ENCODE measurements at places on chromosomes 5 and 9.

GRCh38 chr5:102523541-102524175 lies 24.9 kb upstream of the SLCO6A1 start:
- DNase-seq, result no peak

DNA sequence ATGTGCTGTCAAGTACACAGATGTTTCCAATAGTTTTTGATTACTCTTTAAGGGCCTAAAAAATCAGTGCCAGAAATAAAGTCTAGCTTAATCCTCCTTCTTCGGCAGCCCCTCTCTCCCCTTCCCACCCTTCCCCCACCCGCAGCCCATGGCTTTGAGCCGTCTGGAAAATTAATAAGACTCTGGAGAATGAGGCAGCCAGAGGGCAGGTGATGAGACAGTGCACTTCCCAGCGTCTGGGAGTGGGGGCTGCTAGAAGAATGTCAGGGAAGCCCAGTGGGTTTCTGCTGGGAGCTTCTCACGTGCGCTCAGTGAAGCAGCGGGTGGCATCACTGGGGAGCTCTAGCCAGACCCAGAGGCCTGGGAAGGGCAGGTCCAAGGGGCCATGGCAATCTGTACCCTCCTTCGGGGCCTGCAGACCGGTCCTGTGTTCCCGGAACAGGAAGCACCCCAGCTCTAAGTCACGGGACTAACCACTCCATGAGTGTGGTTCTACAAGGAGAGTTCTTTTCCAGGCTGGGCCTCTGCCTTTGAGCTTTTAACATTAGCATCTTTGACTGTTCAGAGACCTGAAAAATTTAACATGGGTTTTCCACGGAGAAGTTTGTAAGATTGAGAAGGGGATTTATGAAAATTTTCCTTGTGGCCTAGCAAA lies 164.8 kb upstream of the OTULINL start:
- DNase-seq, result no peak

- DNase-seq, result no peak
Observed at GRCh38 chr9:16133556-16134227, 580.8 kb downstream of the CCDC171 start.

GRCh38 chr5:3594510-3595005 lies 1.1 kb upstream of the IRX1 start:
- no peak for DNase-seq

DNA sequence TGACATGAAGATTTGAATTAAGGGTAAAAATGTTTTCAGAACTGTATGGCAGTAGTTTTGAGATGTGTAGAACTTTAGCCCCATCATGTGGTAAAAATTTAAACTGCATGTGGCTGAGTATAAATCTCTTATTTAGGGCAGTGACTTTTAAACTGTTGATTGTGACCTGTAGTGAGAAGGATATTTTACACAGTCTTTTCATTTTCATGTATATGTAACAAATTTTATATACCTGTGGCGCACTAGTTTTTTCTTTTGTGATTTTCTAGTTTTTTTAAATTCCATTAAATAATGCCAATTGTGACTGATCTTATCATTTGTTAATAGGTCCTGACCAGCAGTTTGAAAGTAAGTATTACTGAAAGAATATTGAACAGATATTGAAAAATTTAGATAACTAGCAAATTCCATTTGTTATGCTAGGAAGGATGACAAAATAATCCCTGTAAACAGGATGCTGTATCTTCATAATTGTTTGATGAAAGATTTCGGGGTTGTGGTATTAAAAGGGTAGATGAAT lies 47.2 kb downstream of the GPBP1 start:
- DNase-seq, result peak; percentile 82

DNA sequence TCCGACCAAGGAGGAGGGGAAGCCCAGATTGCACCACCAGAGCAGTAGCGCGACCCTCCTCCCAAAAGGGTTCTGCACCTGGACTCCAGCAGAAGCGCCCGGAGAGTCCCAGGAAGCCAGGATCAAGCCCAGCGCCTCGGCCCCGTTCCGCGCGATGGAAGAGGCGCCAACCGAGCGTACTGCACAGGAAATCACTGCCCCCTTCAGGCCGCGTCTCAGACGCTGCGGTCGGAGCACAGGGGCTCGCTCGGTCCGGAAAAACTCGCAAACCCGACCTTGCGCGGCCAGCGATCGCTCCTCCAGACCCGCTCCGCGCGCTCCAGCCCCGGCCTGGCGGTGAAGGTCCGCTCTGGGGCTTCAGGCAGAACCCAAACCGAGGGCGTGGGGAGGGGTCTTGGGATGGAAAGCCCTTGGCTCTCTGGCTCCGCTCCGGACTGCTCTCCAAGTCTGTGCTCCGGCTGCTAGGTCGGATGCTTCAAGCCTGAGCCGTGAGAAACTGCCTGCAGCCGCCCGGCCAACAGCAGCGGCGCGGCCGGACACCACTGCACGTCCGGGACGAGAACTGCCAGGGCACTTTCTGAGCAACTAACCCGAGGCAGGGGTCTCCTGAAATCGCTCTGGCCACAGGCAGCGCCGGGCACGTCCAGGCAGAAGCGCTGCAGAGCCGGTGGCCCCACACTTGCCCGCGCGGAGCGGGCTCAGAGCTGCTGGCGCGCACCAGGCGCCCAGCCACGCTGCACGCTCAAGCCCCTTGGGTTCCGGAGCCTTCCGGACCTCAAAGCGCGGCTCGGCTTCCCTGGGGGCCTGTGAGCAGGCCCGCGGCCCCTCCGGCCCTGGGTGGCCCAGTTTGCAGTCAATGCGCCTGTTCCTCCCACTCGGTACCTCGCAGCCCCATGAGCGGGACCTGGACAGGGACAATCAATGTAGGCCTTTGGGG lies 1.3 kb downstream of the GABBR2 start:
- peak; percentile 23 for DNase-seq

DNA sequence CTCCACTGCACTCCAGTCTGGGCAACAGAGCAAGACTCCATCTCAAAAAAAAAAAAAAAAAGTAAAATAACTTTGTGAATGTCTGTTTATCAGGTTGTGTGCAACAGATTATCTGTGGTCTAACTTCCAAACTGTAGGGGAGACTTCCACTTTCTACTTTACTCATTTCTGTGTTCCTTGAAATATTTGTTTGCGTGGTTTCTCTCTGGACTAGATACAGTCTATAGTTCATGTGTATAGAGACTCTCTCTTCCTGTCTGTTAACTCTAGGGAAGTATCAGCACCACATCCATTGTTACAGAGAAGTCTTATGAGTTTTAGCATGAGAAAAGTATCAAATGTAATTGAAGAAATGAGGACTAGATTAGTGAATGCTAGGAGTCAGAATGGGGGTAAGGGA lies 168.3 kb downstream of the LPAR1 start:
- DNase-seq, result no peak

GRCh38 chr5:131384173-131384572 lies 120.3 kb downstream of the CDC42SE2 start:
- no peak for DNase-seq

- no peak for DNase-seq
Observed at GRCh38 chr5:146203872-146204192, 427 bp downstream of the RBM27 start.

DNA sequence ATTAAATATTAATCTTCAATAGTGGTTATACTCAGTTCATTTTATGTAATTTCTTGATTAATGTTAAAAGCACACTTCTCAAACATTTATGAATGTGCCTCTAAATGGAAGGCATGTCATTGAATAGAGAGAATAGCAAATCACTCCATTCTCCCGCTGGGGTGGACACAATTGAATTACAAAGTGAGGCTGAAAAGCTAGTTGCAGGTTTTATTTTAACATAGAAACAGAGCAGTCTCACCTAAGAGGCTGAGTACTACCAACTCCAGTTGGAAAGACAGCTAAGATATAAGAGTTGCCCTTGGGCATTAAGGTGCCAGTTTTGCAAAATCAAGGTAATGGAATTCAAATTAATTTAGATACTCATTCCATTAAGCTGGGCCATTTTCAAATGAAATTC lies 147.2 kb downstream of the PCSK1 start:
- no peak for DNase-seq

DNA sequence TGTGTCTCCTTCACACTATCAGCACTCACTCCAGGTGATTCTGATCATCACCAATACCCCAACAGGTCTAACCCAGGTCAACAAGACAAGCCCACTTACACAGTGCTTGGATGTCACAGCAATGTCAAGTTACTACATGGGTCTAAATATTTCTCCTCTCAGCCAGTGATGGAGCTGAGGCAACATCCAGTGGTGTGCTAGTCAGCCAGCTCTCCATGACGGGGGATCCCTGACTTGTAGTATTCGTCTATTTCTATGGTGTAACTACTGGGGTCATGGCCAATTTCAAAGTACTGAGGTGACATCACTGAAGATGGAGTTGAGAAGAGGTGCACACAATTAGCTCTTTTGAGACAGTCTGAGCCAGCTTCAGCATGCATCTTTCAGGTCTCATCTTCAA lies 31.1 kb downstream of the ADRB2 start:
- DNase-seq, result no peak

- DNase-seq, result no peak
Observed at GRCh38 chr9:116287721-116288120, 134.1 kb downstream of the PAPPA start.

- no peak for DNase-seq
Observed at GRCh38 chr5:72034770-72035169, 72.5 kb upstream of the MAP1B start.

DNA sequence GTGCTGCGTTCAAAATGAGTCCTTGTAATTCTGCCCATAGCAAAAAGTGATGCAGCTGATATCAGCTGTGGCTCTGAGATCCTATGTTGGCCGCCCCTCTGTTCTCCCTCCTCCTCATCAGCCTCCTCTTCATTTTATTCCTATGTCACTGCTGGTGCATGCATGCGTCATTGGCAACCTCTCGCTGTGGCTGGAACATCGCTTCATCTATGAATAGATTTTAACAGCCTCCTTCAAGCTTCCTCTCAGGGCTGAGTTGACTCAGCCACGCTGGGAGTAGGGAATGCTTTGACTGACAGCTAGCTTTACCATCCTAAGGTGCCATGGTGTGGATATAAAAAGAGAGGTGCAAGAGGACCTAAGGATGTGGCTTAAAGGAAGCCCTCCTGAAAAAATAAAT lies 303.5 kb downstream of the PLK2 start:
- no peak for DNase-seq

DNA sequence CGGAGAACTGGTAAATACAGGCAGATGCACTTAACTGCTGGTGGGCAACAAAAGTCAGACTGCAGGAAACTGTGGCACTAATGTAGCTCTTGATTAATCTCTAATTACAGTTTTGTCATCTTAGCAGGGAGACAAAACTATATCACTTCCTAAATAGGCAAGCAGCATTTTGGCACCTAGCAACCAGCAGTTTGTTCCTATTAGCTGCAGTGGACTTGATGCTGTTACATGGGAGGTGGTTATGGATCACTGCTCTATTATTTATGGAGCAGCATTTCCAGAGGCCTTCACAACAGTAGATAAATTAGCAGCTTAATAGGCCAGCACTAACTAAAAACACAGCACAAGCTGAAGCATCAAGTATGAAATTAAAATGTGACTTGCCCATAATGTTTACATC lies 518.3 kb upstream of the ITGA1 start:
- DNase-seq, result no peak

DNA sequence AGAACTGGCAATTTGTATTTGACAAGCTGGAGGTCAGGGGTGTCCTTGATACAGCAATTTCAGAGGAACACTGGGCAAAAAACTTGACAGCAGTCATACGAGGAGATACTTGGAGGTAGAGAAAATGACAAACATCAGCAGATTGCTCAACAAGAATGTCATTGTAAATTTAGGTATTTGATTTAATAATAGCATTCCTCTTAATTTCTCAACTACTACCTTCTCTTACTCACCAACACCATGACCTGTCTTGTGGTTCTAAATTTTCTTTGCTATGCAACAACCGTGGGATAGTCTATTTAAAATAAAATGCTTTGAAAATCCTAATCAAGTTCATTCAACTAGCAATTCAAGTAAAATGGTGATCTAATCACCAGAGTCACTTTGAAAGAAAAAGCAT lies 128.4 kb downstream of the DNAH5 start:
- no peak for DNase-seq

DNA sequence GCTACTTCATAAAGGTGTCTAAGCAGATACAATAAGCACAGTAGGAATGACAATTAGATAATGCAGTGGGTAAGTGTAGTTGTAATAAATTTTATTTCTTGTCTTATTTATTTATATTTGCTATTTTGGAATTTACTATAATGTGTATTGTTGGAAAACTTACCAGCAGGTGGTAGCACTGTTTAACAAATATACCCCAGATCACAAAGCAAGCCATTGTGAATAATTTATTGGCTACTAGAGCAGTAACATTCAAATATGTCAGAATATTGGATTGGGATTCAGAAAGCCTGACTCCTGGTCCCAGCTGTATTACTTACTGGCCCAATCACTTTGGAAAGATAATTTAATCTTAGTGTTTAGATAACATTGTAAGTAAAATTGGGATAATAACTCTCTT lies 78.0 kb downstream of the ISOC1 start:
- no peak for DNase-seq

GRCh38 chr5:34656001-34656699 lies at the start of gene RAI14:
TSS of gene RAI14 (plus strand) at chr5:34656328. CDS start at chr5:34686920, 30,592 bp downstream.
- DNase-seq, result no peak

- DNase-seq, result no peak
Observed at GRCh38 chr5:14757850-14758249, 93.3 kb downstream of the OTULIN start.

- no peak for DNase-seq
Observed at GRCh38 chr9:128203707-128204551, 750 bp downstream of the DNM1 start.

- DNase-seq, result no peak
Observed at GRCh38 chr9:69623276-69623675, 48.9 kb downstream of the APBA1 start.

DNA sequence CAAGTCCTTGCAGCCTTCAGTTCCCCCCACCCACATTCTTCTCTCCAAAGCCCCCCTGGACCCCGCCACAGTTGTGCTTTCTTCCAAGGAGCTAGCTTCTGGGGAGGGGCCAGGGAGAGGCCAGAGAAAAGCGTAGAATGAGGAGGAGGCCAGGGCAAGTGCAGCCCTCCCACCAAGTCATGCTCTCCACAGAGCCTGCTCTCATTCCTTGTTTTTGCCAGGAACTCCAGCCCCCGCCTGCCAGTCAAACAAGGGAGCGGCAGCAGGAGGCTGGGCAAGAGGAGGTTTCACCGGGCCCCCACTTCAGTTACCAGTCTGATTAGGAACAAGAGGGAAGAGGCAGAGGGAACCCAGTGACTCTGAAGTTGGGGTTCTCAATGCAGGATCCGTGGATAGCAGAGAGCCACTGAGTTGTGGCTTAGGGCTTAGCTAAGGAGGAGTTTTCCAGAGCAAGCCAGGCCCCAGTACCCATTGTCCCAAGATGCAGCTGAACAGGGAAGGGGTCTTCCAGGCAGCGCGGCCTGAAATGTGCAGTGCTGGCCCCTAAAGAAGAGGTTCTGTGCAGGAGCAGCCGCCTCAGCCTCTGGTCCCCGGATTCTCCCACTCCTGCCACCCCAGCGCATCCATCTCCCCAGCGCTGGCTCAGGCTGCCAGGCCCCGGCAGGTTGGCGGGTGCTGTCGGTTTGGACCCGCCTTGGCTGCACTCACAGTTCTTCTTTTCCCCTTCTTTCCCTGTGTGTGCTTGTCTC lies 120.6 kb downstream of the DAB2IP start:
- no peak for DNase-seq

DNA sequence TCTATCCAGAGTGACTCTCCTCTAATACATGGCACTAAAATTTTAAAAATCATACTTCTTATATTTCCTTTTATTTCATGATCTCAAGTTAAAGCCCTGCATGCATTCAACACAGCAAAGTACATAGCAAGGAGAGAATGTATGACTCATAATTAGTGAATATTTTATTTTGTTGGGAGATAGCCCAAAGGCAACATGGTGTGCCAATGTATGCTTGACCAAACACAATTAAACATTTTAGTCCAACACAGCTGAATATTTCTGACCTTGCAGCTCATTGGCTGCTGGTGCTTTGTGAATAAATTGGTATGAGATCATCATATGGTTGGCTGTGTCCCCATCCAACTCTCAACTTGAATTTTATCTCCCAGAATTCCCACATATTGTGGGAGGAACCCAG lies 103.5 kb downstream of the NPR3 start:
- no peak for DNase-seq

Data from stimulated activated CD4-positive, alpha-beta T cell treated with anti-CD3 and anti-CD28 coated beads, Interleukin-12 subunit alpha, Interleukin-12 subunit beta, amount 100 ng/mL, for 48 hours (primary cell).